ENCODE measurements at places on chromosomes 11 and 22.

DNA sequence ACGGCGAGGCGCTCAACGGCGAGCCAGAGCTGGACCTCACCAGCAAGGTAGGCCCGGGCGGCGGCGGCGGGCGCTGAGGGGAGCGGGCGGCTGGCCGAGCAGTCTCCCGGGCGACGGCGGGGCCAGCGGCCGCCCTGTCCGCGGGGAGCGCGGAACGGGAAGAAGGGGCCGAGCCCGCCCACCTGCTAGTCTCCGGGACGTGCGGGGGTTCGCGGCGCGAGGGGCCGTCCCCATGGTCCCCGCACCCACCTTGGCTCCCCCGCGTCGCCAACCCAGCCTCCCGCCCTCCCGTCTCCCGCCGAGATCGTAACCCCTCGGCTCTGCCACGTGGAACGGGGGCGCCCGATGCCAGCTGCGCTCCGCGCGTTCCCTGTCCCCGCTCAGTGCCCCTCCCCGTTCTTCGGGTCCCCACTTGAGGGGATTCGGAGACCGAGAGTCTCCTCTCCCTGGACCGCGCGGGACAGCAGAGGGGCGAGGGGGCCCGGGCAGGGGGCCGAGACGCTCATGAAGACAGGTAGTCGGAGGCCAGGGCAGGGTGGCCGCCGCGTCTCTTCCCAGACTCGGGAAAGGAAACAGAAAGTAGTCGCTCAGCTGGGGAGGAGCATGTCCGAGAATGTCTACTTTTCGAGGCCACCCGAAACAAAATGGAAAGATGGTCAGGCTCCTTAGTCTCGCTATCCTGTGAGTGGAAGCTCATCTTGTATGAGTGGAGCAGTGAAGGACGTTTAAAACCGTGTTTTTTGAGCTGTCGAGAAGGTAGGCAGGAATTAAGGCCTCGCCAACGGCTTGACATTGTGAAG, 557 bp downstream of the GTPBP1 start:
- peak overlapping the region; percentile 93 for H3K27ac ChIP-seq
- H3K4me1 ChIP-seq = peaks cover 37% of the 10 kb centered on the region
- peak overlapping the region; percentile 89 for H3K4me3 ChIP-seq
- peaks cover 6% of the 10 kb centered on the region for H3K36me3 ChIP-seq
- DNase-seq = peak; percentile 51

DNA sequence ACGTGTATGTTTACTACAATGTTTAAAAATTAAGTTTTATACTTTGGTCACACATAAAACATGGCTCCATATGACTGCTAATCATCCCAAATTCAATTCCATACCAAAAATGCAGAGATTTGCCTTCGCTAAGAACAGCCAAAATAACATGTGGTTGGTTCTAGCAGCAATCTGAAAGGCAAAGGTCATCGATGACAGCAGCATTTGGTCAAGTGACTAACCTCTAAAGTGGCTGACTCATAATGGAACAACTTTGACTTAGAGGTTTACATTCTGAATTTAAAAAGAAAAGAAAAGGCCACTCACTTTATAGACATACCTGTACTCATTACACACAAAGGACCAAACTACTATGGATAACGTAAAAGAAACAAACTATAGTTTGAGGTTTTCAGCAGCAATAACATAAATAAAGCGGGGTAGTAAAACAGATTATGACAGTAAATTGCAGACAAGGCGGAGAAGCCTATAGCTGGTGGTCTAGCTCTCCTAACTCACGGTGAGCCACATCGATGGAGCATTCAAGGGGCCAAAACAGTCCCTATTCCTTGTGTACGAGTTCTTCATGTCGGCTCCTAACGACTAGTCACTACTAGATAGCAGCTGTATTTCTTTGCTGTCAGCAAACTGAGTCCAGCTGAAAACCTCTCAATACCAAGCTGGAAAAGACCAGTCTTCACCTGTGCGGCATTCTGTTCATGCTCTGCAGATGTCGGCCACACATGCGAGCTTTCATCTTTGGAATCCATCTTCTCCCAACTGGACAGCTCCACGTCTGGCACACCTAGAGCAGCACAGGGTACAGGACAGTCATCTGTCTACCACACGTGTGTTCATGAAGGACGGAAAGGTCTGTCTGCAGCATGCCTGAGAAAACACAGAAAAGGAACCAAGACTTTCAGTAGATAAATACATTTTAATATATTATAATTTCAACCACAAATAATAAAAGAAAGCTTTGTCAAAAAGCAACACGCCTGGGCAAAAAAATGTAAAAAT, 42.1 kb downstream of the PRDM10 start:
- H3K36me3 ChIP-seq = peaks cover 21% of the 10 kb centered on the region
- H3K27ac ChIP-seq = no peak overlapping the region
- H3K27me3 ChIP-seq = no peaks in the 10 kb centered on the region
- no peak overlapping the region for H3K4me3 ChIP-seq

DNA sequence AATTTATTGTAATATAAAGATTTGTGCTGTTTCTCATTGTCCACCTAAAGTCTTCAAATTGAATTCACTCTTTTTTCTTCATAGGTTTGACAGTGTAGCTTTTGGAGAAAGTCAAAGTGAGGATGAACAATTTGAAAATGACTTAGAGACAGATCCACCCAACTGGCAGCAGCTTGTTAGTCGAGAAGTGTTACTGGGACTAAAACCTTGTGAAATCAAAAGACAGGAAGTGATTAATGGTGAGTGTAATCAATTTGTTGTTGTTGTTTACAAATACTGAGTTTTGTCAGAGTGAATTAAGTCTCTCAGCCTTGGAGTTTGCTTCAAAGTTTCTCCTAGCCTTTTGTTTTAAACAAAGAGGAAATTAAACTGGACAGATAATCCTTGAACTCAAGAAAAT, 53.6 kb upstream of the GRIK4 start:
- H3K27ac ChIP-seq = no peak overlapping the region
- no peaks in the 10 kb centered on the region for H3K4me1 ChIP-seq
- DNase-seq = no peak
- H3K4me3 ChIP-seq = no peak overlapping the region

GRCh38 chr11:97610000-97610399, 1220.2 kb downstream of the JRKL start:
- DNase-seq = no peak
- peaks cover 5% of the 10 kb centered on the region for H3K36me3 ChIP-seq
- H3K27me3 ChIP-seq = no peaks in the 10 kb centered on the region
- H3K4me1 ChIP-seq = no peaks in the 10 kb centered on the region

DNA sequence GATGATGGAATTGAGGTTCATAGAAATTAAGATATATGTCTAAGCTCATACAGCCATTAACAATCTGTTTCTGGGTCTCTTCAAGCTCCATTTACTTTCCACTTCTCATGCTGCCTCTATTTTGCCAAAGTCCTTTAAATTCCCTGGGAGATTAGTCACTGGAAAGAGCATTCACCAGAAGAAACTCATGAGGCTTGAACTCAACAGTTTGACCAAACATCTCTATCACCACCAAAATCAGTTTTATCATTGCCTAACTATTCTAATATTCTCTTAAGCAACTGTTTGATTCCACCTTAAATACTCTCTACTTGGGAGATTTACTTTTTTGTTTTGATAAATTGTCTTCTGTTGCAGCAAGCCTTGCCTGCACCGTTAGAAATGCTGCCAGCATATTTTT, 881.3 kb downstream of the KCNA4 start:
- no peak overlapping the region for H3K27ac ChIP-seq
- H3K4me1 ChIP-seq = no peaks in the 10 kb centered on the region
- H3K4me3 ChIP-seq = no peak overlapping the region
- DNase-seq = no peak
- no peaks in the 10 kb centered on the region for H3K36me3 ChIP-seq

- no peaks in the 10 kb centered on the region for H3K4me1 ChIP-seq
- peak; percentile 45 for DNase-seq
- no peak within 1 kb of the TSS for H3K4me3 ChIP-seq
- H3K27ac ChIP-seq = no peak within 1 kb of the TSS
- no peaks in the 10 kb centered on the region for H3K36me3 ChIP-seq
Measured at GRCh38 chr22:22558972-22559603, at the start of gene PRAME. Gene PRAME, minus strand, starts transcription at chr22:22559265. Its CDS starts 2,433 bp downstream, at chr22:22556832.

DNA sequence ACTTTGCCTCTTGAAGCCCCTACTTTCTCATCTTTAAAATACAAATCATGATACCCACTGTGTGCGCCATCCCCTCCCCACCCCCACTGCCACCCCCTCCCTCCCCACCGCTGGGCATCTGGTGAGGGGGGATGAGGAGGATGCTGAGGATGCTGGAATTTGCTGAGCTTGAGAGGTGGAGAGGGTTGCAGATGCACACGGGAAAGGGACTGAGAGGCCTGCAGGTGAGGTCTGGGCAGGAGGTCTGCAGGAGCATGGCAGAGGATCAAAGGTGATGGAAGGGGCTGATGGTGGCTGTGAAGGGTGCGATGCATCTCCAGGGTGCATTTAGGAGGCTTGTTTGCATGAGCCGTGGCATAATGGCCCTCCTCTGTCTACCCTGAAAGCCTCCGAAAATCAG, 7.6 kb upstream of the TBC1D22A start:
- no peaks in the 10 kb centered on the region for H3K27me3 ChIP-seq
- no peak overlapping the region for H3K27ac ChIP-seq
- peaks cover 8% of the 10 kb centered on the region for H3K4me1 ChIP-seq

GRCh38 chr11:99370549-99371216, 349.9 kb downstream of the CNTN5 start:
- H3K4me3 ChIP-seq = peak overlapping the region; percentile 8
- DNase-seq = no peak
- peak overlapping the region; percentile 9 for H3K27ac ChIP-seq
- no peaks in the 10 kb centered on the region for H3K27me3 ChIP-seq

- peak overlapping the region; percentile 88 for H3K27ac ChIP-seq
- peaks cover 28% of the 10 kb centered on the region for H3K4me1 ChIP-seq
- H3K4me3 ChIP-seq = no peak overlapping the region
- DNase-seq = no peak
- H3K27me3 ChIP-seq = no peaks in the 10 kb centered on the region
Measured at GRCh38 chr11:9858822-9859221, 194.9 kb downstream of the SWAP70 start.
